ENCODE measurements at places on chromosomes 7 and 10. TPM values are rescaled to one million over a fixed set of nuclear protein-coding genes. Genes with fewer than 3 reads are reported as not detected.

Gene C10orf62
- total RNA-seq: not detected

- no peak for DNase-seq
These were observed 23.7 kb upstream of the PRKAG2 start for GRCh38 chr7:151900591-151900985.

- DNase-seq: no peak
These were observed 35.0 kb downstream of the ENTPD1 start for GRCh38 chr10:95790982-95791381.

GRCh38 chr10:16832351-16833080, 15.3 kb upstream of the RSU1 start:
- DNase-seq: no peak

DNA sequence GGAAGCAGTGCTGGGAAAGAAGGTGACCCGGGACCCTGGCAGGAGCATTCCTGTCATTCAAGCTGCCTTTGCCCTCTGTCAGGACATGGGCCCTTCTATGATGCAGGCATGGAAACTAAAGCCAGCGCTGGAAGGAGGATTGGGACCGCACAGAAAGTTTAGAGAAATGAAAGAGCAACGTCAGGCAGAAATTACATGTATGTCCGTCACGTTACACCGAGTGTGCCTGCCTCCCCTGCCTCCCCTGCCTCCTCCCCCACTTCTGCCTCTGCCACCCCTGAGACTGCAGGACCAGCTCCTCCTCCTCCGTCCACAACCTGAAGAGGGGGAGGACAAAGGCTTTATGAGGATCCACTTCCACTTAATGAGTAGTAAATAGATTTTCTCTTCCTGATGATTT, 13.9 kb upstream of the PWWP2B start:
- DNase-seq: no peak

- DNase-seq: no peak
These were observed 10.7 kb downstream of the PEX1 start for GRCh38 chr7:92517631-92518030.

All from OCI-LY7 (cell line).